ENCODE measurements at places on chromosomes 6 and 20.

DNA sequence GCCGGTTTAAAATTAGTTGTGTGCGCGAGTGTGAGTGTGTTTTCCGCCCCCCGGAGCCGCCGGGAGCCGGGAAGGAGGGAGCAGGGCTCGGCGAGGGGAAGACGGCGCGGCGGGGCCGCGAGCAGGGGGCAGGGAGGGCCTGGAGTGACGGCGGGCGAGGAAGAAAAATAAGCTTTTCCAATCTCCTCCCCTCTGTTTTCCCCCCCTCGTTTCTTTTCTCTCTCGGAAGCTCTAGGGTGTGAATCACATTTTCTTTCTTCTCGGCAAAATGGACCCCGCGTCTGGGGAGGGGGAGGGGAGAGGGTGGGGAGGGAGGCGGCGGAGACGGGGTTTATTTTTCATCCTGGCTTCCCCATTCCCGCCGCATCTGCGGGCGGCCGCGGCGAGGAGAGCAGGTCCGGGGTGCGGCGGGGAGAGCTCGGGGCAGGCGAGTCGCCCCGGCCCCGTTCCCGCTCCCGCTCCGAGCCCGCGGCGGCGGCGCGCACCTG is 881 bp downstream of the BICRAL start:
- DNase-seq: peak; percentile 72

GRCh38 chr20:5090191-5090590 is 29.6 kb downstream of the PCNA start:
- no peak for DNase-seq

- no peak for DNase-seq
These were observed 101.4 kb downstream of the KIF13A start for GRCh38 chr6:17885889-17886576.

DNA sequence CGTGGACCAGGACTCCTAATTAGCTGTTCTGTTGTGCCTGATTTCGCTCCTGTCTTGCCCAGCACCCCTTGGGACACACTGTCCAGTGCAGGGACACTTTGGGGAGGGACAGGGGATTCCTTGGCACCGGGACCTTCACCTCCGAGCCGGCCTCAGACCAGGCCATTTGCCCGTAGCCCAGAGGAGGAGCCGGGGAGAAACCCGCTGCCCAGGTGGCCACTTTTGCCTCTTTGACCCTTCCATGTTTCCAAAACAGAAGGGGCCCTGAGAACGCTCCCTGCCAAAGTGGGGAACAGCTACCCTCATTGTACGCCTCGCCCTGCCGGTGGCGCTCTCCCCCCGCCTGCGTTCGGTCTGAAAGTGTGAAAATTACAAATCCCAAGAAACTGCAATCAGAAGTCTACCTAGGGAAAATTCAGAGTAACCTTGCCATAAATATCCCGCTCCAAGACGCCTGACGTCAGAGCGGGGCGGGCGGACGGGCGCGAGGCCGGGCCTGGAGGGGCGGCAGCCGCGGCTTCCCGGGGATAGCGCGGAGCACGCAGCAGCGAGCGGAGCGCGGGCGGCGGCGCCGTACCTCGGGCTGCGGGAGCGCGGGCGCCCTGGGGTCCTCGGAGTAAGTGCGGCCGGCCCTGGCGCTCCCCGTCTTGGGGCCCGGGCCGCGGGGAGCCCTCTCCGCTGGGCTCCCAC is at the start of gene DAAM2:
Gene DAAM2 (plus strand): TSS at position 527 of the 690 bp plus-strand sequence. CDS start 63,927 bp downstream, outside the sequence.
- DNase-seq: no peak

DNA sequence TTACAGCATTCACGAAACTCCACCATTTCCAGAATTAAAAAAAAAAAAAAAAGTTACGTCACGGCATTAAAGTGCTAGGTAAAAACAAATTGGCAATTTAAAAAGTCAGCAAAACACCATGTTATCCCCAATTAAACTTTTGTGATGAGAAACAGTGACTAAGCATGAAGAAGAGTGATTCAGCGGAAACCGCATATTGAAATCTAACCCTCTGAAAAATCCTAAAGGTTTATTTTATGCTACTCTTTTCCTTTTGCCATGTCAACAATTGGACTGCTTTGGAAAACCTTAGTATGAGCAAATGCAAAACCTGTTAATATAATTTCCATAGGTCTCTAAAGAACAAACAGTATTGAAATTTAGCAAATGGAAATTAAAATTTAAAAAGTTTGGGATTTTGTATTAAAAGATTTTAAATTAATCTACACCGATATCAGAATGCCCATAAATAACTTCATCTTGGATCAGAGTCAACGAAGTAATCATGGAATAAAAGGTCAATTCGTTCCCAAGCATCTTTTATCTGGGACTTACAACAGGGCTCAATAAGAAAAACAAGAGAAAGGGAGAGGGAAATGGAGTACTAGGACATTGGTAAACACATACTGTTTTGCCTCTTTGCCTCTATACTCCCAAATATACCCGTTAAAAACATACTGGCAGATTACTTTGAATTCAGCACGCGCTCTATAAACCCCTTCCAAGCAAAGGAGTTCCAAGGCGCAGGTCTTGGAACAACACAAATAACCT is 1.1 kb downstream of the FBXO30 start:
- DNase-seq: peak; percentile 27

GRCh38 chr6:26055719-26056582 is 31.3 kb upstream of the HFE start:
- DNase-seq: peak; percentile 44

- DNase-seq: no peak
These were observed 112.4 kb downstream of the NRN1 start for GRCh38 chr6:5894357-5894756.

- DNase-seq: no peak
These were observed 102.8 kb downstream of the MTFR2 start for GRCh38 chr6:136147342-136147741.

- DNase-seq: peak; percentile 10
These were observed 129.2 kb downstream of the TBX18 start for GRCh38 chr6:84635081-84635761.

DNA sequence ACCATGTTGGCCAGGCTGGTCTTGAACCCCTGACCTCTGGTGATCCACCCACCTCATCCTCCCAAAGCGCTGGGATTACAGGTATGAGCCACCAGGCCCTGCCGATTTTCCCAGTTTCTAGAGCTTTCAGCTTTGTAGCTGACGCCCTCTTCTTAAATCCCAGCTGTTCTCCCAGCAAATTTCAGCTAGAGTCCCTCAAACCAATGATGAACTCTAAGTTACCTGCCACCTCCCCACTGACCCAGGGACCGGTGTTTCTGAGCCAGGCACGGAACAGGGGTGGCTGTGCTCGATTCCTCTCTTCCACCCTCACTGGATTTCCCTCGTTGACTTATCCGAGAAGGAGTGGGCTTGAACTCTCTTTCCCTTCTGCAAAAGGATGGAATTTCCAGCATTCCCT is 39.1 kb downstream of the SUN5 start:
- DNase-seq: no peak

DNA sequence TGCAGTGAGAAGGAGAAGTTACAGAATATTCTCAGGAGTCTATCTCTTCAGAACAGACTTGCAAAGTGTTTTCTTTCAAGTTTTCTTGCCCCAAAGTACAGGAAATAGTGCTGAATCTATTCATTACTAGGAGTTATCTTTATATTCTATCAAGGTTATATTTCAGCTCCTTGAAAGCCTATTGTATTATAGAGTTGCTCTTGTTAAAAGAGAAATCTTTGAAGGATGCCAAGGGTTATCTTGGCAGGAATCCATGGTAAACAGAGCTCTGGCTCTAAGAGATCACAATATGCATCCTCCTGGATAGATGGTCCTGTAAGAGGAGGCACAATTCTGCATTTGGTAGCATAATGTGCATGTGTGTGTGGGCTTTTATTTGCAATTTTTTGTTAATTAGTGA is 21.2 kb upstream of the SNRPB2 start:
- DNase-seq: no peak

DNA sequence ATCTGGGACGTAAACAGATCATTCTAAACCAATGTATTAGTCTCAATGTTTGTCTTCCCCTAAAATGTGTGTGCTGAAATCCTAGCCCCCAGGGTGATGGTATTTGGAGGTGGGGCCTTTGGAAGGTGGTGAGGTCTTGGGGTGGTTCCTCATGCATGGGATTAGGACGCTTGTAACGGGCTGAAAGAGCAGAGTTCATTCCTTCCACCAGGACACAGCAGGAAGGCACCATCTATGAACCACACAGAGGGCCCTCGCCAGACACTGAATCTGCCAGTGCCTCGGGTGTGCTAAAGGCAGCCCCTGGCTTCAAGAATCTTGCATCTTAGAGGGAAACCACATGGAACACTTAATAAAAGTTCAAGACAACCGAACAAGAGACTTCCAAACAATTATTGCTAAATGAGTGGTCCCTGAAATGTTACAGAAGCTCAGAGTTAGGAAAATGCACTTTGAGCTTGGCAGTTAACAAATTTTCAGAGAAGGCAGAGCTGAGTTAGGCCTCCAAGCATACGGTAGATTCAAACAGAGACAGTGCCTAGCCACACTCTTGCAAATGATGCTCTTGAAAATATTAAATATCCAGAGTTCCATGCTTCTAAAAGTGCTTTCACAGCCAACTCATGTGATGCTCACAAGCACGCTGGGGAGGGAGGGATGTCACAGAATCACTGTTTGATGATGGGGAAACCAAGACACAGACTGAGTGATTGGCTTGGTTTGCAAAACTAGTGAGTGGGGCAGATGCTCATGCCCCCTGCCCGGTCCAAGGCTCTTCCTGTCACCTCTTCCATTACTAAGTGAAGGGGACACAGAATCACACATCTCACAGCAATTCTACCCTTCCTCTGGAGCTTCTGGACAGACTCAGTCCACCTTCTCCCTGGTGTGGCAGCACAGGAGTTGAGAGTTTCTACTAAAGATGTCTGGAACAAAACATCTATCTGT is 27.4 kb downstream of the TBC1D7 start:
- DNase-seq: no peak

DNA sequence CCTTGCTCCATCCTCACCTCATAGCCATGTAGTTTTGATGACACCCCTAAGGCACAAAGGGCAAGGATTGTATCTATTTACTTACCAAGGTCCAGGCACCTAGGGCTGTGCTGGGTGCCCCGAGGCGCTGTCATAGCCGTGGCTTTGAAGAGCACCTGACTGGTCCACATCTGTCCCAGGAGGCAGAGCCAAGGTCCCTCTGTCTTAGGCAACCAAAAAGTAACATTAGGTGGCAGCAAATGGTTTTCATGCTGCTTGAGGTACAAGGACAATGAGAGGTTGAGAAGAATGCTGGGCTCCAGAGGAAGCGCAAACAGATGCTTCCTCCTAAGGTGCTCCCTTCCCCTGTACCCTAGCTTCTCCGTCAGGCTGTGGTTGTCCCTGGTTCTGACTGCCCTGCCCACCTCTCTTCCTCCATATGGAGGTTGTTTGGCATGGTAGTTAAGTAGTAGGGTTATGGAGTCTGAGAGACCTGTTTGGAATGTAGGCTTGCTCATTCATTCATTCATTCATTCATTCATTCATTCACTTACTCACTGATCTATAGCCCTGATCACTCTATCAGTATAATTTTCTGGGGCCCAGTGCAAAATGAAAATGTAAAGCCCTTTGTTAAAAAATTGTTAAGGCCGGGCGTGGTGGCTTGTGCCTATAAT is 3.0 kb upstream of the UQCC2 start:
- no peak for DNase-seq

- no peak for DNase-seq
These were observed 2.5 kb upstream of the NELFCD start for GRCh38 chr20:58978351-58979190.

DNA sequence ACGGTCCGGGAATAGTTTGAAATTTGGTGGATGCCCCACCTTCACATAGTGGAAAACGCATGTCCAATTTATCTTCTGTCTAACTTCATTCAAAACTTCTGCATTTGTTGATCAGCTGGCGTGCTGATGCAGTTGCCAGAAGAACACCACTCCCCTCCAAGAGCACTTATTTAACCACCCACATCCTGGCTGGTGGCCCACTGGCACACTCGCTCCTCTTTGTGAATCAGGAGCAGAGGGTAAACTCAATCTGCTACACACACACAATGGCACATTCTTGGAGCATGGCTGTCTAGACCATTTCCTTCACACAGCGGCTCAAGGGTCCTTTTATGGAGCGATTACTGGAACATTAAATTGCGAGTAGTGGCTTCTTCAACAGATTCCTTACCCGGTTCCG is 55.1 kb upstream of the CEP162 start:
- no peak for DNase-seq

DNA sequence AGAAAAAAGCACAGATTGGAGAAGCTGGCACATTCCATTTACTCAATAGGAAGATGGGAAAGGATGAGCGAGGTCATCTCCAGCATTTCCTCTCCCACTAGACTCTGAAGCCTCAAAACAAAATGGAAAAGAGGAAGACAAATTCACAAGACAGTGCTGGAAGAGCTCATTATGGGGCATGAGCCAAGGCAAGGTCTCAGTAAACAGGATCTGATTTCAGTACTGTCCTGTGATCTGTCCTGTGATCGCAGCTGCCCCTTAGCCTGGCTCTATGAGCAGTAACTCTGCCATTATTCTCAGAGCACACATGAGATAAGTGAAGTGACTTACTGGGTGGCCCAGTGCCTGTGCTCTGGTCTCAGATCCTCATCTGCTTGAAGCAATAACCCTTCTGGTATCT is 68.1 kb upstream of the SLC4A11 start:
- DNase-seq: no peak

DNA sequence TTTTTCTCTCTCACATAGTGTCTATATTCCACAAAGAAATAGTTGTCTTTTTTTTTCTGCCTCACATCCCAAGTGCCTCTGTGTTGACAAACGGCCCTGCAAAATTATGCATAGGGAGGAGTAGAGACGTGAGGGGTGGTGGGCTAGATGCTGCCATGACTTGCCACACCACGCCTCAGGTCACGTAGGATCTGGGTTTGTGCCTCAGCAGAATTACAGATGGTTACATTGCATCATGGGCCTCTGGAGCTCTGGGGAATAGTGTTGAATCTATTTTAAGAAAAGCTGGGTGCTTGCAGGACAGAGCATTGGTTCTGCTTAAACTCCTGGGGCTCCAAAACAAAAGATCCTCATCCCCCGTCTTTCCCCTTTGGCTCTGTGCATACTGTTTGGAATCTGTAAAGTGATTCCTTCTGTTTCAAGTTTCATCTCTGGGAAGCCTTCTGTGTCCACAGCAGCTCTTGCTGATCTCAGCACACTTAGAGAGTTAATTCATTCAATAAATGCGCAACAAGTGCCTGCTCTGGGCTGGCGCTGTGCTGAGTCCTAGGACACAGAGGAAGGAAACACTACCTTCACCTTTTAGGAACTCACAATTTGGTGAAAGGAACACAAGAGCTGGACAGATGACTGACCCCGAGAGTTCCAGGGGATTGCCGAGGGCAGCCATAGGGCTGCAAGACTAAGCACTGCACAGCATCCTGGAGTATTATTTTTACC is 2.4 kb downstream of the FANCE start:
- no peak for DNase-seq

DNA sequence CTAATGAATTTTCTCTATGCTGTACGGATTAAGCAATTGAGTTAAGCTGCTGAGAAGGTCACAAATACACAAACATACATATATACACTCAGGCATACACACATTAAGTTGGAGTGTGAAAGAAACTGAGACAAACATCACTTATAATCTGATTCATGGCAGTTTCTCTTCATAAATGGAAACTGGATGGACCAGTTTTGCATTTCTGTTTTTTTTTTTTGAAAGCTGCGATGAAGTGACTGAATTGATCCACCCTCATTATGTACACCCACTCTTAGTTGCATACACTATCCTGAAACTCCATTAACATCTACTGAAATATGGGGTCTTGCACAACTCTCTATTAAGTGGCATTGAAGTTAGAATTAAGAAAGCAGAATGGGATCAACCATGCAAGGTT is 32.9 kb upstream of the TENT5A start:
- DNase-seq: no peak

- DNase-seq: no peak
These were observed 274.8 kb downstream of the TFAP2C start for GRCh38 chr20:56903858-56904257.

- DNase-seq: no peak
These were observed 176.3 kb downstream of the LRFN2 start for GRCh38 chr6:40410821-40411220.

- DNase-seq: peak; percentile 24
These were observed 28.4 kb upstream of the BTN3A2 start for GRCh38 chr6:26336355-26337198.

Data from amniotic stem cell (primary cell).